ENCODE measurements at places on chromosomes 16 and 17.

DNA sequence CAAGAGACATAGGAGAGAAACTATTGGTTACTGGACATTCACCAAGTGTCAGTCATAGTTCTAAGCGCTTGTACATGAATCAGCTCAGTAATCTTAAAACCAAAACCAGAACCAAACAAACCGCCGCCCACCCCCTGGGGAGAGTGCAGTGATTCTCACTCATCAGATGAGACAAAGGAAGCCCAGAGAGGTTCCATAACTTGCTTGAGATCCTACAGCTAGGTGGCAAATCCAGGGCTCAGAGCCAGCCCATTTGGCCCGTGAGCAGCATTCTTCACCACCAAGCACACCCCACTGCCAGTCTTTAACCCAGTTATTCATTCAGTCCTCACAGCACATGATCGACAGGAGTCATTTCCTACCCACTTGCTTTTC lies 37.2 kb upstream of the RGS9 start:
- peak overlapping the region; percentile 39 for H3K4me3 ChIP-seq
- H3K4me1 ChIP-seq, result peaks cover 23% of the 10 kb centered on the region
- peak overlapping the region; percentile 57 for H3K27ac ChIP-seq

GRCh38 chr17:10198509-10199249 lies at the start of gene GAS7:
GAS7 (minus strand) TSS chr17:10198606.
- no peak for DNase-seq
- H3K27me3 ChIP-seq, result peaks cover 28% of the 10 kb centered on the region
- no peak within 1 kb of the TSS for H3K27ac ChIP-seq
- peak within 1 kb of the TSS; percentile 55 for H3K4me3 ChIP-seq

DNA sequence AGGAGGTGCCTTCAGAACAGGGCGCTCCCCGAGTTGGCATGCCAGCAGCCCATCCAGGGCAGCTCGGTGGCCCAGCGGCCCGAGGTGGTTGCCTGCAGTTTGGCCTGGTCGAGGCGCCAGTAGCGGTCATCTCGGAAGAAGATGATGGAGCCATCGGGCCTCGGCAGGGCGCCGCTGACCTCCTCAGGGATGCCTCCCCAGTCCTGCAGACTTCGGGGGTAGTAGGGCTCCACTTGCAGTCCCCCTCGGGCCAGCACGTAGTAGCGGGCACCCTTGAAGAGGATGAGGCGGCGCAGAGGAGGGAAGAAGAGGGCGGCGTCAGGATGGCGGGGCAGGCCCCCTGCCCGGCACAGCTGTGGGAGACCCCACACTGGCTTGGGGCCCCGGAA lies 5.8 kb downstream of the C17orf50 start:
- no peak overlapping the region for H3K27ac ChIP-seq
- no peak for DNase-seq
- no peak overlapping the region for H3K4me3 ChIP-seq
- no peaks in the 10 kb centered on the region for H3K36me3 ChIP-seq
- peaks cover 8% of the 10 kb centered on the region for H3K4me1 ChIP-seq

GRCh38 chr16:86091976-86092375 lies 193.0 kb downstream of the IRF8 start:
- no peak overlapping the region for H3K27ac ChIP-seq
- H3K27me3 ChIP-seq, result peaks cover 4% of the 10 kb centered on the region
- DNase-seq, result no peak
- no peaks in the 10 kb centered on the region for H3K36me3 ChIP-seq
- H3K4me3 ChIP-seq, result no peak overlapping the region
- H3K4me1 ChIP-seq, result no peaks in the 10 kb centered on the region

GRCh38 chr16:57959121-57959520 lies 11.8 kb downstream of the CNGB1 start:
- H3K36me3 ChIP-seq, result no peaks in the 10 kb centered on the region
- H3K4me1 ChIP-seq, result no peaks in the 10 kb centered on the region
- H3K4me3 ChIP-seq, result no peak overlapping the region
- H3K27me3 ChIP-seq, result peaks cover 3% of the 10 kb centered on the region

GRCh38 chr17:74558882-74559519 lies 8.3 kb downstream of the CD300H start:
- H3K27ac ChIP-seq, result no peak overlapping the region
- DNase-seq, result no peak
- H3K4me3 ChIP-seq, result no peak overlapping the region
- H3K36me3 ChIP-seq, result no peaks in the 10 kb centered on the region
